ENCODE measurements at places on chromosomes 2 and 18.

- DNase-seq, result no peak
Measured at GRCh38 chr18:59093668-59094067, 46.0 kb upstream of the SEC11C start.

GRCh38 chr18:70154591-70155194, 50.8 kb downstream of the RTTN start:
- DNase-seq, result no peak

- DNase-seq, result no peak
Measured at GRCh38 chr2:189179570-189179950, at the start of gene COL5A2. Gene COL5A2, minus strand, starts transcription at chr2:189179761. Its CDS starts 157 bp downstream, at chr2:189179604.

GRCh38 chr2:164009756-164010337, 274.0 kb upstream of the FIGN start:
- DNase-seq, result no peak

GRCh38 chr18:23069481-23069880, 65.8 kb upstream of the CABLES1 start:
- DNase-seq, result no peak

DNA sequence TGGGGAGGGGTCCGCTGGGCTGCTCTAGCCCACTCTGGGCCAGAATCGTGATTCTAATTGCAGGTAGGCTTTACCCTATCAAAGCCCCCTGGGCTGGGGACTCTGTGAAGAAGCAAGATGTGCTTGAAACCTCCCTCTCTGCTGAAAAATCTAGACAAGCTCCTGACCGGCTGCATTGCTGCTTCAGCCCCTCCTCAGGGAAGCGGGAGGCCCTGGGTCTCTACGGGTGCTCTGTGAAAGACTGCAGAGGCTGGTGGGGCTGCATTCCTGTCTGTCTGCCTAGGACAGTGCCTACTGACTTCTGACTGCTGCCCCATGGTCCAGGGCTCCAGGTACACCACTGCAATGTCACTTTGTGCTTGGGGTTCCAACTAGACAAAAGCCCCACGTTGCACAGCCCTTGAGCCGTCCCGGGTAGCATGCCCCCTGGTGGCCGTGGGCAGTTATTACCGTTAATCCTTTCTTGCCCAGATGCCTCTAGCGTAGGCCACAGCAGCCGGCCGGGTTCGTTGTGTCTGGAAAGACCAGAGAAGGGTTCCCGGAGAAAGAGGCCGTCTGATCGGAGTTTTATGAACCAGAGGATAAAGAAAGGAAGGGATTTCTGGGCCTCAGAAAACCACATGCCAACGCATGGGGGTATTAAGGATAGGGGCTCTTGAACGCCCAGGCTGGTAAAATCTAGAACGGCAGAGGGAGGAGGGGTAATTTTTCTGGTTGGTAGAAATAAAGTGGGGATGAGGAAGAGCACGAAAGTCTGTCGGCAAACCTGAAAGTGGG, 15.9 kb upstream of the C1QL2 start:
- peak; percentile 24 for DNase-seq

- no peak for DNase-seq
Measured at GRCh38 chr2:240876035-240876474, 7.4 kb downstream of the AGXT start.

- DNase-seq, result no peak
Measured at GRCh38 chr18:41660654-41661053, 294.4 kb upstream of the PIK3C3 start.

DNA sequence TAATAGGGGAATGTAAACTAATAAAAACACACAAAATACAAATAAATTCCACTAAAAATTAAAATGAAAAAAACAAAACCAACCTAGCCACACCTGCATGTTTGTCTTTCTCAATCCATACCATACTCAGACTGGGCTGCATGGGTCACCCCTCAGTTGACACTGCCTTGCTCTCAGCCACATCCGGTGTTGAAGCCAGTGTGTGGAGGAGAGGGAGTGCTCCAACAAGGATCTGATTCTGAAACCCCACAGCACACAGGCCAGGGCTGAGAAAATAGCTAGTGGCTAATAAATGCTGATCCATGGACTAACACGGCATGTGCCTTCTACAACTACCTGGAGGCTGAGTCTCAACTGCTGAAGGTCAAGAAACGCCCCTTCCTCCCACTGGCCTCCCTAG, 13.7 kb downstream of the RND3 start:
- DNase-seq, result no peak

DNA sequence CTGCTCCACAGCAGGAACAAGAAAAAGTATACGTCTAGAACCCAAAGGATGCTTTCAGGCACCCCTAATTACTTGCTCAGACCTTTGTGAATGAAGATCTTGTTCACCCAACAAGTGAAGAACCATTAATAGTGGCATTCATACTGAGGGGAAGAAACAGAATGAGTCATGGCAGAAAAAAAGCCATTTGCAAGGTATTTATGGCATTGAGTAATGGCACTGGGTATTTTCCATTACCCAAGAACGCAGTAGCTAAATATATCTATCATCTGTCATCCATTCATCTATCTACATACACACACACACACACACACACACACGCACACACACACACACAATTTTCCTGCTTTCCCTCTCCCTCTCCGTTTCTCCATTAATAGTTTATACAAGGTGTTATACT, 56.4 kb upstream of the XIRP2 start:
- no peak for DNase-seq

DNA sequence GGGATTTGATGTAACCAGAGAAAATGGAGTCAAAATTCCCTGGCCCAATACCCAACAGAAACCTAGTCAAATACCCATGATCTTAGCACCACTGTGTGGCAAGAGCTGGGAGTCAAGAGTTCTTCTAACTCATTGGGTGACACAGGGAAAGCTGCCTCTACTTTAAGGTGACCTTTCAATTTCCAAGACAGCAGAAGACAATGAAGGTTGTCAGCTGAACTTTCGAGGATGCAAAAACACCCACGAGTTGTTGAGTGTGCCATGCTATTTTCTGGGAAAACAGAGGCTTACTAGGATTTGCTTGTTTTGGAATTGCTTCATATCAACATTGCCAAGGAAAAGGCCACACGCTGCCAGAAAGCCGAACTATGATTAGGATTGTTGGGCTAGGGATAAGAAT, 61.6 kb upstream of the CYRIA start:
- no peak for DNase-seq

GRCh38 chr2:10392951-10393639, 55.0 kb downstream of the ODC1 start:
- DNase-seq, result no peak

DNA sequence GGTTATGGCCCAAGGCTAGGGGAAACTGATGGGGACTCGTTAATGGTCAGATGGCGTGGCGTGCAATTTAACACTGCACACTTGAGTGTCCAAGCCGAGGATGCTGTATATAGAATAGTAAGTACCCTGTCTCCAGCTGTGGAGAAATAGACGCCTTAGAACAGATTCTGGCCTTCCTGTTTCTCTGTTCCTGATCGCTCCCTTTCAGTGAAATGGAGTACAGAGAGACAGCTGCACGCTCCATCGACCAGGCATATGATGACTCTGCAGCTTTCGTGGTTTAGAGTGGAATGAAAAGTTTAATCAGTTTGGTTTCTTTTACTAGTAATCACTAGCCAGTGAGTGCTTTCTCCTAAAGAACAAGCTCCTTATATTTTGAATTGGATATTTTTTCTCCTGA, 213.4 kb downstream of the NEDD4L start:
- DNase-seq, result no peak

Data from substantia nigra (tissue), 51 donors.